ENCODE measurements at places on chromosomes 6 and 20.

GRCh38 chr6:89217299-89217910 lies at the start of gene GABRR1:
Gene GABRR1, minus strand, starts transcription at chr6:89217358. Its CDS starts 36 bp downstream, at chr6:89217322.
- no peak for DNase-seq

- no peak for DNase-seq
These were observed 71.7 kb upstream of the FRMD1 start for GRCh38 chr6:168150551-168151320.

DNA sequence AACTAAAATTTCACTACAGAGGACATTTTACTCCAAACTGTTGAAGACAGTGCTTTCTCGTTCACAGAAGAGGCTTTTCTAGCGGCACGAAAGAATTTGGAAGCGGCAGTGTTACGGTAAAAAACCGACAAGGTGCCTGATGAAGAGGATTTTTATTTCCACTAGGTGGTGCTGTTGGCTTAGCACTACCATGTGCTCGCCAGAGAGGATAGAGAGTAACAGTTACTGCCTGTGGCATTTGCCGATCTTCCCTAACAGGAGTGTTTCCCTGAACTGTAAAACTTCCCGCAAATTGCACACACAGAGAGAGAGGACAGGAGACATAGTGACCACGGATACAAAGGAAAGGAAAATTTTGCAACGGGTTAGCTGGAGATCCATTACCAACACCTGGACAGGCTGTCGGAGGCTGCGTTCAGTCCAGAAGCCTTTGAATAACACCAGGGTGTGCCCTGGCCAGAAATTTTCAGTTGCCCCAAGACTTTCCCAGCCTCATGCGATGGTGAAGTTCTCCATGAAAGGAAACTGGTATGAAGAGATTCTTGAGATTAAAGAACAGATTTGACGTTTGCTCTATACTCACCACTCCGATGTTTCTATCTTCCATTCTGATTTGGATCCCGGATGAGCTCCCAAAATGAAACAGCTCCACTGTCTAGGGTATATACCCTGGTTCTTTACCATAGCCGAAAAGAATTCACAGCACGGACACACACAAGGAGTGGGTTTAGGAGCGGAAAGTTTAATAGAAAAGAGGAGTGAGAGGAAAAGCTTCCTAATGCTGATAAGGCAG lies 48.1 kb downstream of the HLA-DPB1 start:
- DNase-seq: no peak

DNA sequence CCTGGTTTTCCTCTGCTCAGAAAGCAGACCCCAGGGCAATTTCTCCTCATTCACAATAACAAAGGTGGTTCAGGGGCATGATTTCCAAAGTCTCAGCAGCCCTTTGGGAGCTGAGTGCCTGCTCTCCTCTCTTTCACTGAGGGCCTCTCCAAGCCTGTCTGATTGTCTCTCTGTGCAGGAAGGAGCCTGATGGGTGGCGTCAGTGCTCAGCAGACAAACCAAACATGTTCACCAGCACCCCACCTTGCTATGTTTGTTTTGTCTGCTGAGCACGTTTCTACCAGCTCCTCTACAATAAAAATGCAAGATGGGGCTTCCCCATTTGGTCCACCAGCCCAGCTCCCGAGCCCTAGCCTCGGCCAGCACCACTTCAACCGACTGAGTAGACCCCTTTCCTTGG lies 25.4 kb upstream of the TCP11 start:
- DNase-seq: no peak

DNA sequence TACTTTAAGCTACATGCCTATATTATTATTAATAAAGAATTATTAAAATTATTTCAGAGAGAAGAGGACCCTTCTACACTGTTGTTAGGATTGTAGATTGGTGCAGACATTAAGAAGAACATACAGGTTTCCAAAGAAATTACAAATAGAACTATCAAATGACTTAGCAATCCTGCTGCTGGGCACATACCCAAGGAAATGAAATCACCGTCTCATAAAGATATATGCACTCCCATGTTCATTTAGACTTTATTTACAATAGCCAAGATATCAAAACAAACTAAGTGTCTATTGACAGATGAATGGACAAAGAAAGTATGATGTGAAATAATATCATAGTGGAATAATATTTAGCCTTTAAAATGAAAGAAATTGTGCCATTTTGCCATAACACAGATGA lies 687.7 kb upstream of the POU3F2 start:
- no peak for DNase-seq

GRCh38 chr6:43673444-43674084 lies 14.0 kb downstream of the MRPS18A start:
- no peak for DNase-seq

DNA sequence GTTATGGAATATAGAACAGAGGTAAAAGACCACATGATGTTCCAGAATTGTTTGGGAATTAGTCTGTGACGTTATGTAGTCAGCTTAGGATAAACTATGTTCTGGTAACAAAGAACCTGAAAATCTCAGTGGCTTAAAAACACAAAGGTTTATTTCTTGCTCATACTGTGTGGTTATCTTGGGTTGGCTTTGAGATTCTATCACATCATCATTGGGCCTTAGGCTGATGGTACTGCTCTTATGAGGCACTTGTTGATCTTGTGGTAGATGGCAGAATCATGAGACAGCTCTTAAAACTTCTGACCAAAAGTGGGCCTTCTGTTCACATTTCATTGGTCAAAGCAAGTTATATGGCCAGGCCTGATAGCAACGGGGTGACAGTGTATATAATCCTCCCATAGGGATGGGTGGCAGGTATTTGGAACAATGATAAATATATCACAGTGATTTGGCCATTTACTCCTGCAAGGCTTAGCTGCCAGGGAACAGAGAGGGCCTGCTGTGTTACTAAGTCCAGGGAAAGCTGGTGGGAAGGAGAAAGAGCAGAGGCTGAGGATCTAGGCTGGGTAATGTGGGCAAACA lies 13.5 kb downstream of the DHX35 start:
- no peak for DNase-seq

GRCh38 chr20:40687384-40688128 lies 1.5 kb downstream of the MAFB start:
- no peak for DNase-seq

DNA sequence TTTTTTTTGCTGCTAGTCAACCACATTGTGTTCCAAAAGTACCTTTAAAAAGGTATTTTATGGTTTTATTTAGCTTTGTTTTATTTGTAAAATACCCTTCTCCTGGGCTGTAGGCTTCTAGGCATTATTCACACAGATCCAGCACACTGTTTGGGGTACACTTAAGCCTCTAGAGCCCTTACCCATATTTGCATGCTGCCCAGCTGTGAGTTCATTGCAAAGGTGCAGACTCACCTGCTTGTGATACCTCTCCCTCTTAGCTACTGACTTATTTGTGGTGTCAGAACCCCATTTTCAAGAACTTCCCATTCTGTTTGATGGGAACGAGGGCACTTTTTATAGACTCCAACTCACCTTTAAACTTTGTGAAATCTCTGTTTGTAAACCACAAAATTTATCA lies 69.8 kb downstream of the RIN2 start:
- no peak for DNase-seq

GRCh38 chr6:154960299-154960843 lies 34.7 kb upstream of the TIAM2 start:
- DNase-seq: no peak

Measured in BJ (cell line).